ENCODE measurements at places on chromosomes 4 and X. TPM values are rescaled to one million over a fixed set of nuclear protein-coding genes. Genes with fewer than 3 reads are reported as not detected.

The RTL3 gene
- 1.8 TPM for total RNA-seq

DNA sequence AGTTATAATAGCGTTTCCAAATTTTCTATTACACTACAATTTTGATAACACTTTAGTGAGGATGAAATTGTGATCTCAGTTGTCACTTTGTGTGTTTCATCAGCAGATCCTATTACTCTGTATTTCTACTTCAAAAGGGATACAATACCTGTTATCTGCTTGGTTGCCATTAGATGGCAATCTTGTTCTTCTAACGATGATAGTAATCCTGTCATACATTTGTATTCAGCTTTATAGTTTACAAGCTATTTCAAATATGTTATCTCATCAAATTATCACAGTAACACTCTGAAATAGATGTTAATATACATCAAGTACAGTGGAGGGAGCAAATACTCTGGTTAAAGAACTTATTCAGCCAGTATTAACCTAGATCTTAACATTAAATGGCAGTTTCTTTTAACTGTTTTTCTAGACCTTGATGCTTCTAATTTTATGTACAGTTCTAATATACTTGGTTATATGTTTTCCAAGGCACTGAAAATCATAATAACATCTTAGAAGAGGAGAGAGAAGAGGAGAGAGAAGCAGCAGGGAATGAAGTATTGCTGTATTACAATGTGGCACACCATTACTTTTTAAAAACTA is 292.0 kb downstream of the CCSER1 start:
- H3K36me3 ChIP-seq, result no peaks in the 10 kb centered on the region
- no peak for DNase-seq
- no peaks in the 10 kb centered on the region for H3K27me3 ChIP-seq
- no peak overlapping the region for H3K27ac ChIP-seq
- no peak overlapping the region for H3K4me3 ChIP-seq
- no peaks in the 10 kb centered on the region for H3K4me1 ChIP-seq

The GUCY1A1 gene
- total RNA-seq, result 87.5 TPM

GRCh38 chr4:8371596-8371995 is 68.9 kb downstream of the ACOX3 start:
- no peaks in the 10 kb centered on the region for H3K27me3 ChIP-seq
- no peaks in the 10 kb centered on the region for H3K36me3 ChIP-seq
- H3K4me1 ChIP-seq, result no peaks in the 10 kb centered on the region
- H3K27ac ChIP-seq, result peak overlapping the region; percentile 73

The TEX13C gene
- total RNA-seq, result not detected

DNA sequence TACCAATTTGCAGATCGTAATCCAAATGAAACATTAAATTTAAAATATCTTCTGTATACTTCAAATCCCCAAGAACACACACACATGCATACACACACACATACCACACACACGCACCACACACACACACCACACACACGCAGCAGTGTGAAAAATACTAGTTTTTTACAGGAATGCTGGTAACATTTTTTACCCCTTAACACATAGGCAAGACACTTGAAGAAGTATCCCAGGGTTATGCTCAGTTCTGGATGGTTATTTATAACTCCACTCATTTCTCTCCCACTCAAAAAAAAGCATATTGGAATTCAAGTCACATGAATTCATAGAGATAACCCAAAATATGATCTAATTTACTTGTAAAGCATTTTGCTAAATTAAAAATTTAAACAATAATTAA is 325.5 kb upstream of the SLC7A11 start:
- H3K4me1 ChIP-seq, result no peaks in the 10 kb centered on the region
- DNase-seq, result no peak
- H3K27ac ChIP-seq, result no peak overlapping the region
- H3K4me3 ChIP-seq, result no peak overlapping the region

Data from sigmoid colon (tissue), 7 donors.